ENCODE measurements at places on chromosomes 2 and 18.

DNA sequence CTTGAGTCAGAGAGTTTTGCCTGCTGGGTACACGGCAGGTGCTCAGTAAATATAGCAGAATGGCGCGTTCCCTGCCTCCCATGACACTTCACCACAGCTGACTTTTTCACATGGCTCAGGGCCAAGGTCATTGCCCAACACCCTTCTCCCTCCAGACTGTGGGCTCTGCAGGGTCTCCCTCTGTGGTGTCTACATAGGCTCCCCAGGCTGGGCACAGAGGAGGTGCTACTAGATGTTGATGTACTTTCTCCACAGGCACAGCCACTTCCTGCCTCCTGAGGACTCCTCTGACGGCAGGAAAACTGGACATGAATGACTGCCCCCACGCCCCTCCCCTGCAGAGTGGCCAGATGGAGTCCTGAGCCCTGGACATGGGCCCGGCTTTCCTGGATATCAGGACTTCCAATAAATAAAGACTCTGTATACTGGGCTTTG is 4.2 kb downstream of the CHCHD5 start:
- no peaks in the 10 kb centered on the region for H3K27me3 ChIP-seq
- no peak overlapping the region for H3K27ac ChIP-seq
- peak; percentile 47 for DNase-seq
- H3K36me3 ChIP-seq: no peaks in the 10 kb centered on the region

- DNase-seq: no peak
- H3K4me1 ChIP-seq: peaks cover 3% of the 10 kb centered on the region
- H3K4me3 ChIP-seq: no peak overlapping the region
- H3K27me3 ChIP-seq: no peaks in the 10 kb centered on the region
Observed at GRCh38 chr2:124024561-124025170, 421 bp upstream of the CNTNAP5 start.

DNA sequence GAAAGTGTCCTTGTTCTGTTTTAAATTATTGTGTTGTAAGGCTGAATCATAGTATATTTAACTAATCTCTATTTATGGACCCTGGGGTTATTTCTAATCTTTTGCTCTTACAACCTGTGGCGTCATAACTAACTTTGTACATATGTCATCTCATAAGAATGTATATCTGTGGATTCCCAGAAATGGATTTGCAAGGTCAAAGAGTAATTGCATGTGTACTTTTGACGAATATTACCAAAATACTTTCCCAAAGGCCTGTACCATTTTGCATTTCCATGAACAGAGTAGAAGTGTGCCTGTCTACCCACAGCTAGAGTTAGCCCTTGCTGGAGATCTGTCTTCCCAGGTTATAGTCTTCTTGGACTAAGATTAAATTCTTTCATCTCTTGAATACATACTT is 42.8 kb downstream of the SEMA4F start:
- no peaks in the 10 kb centered on the region for H3K36me3 ChIP-seq
- no peaks in the 10 kb centered on the region for H3K27me3 ChIP-seq
- no peak for DNase-seq

GRCh38 chr2:142892715-142893114 is 15.3 kb downstream of the KYNU start:
- no peak overlapping the region for H3K4me3 ChIP-seq
- no peak overlapping the region for H3K27ac ChIP-seq
- H3K36me3 ChIP-seq: no peaks in the 10 kb centered on the region
- DNase-seq: no peak

DNA sequence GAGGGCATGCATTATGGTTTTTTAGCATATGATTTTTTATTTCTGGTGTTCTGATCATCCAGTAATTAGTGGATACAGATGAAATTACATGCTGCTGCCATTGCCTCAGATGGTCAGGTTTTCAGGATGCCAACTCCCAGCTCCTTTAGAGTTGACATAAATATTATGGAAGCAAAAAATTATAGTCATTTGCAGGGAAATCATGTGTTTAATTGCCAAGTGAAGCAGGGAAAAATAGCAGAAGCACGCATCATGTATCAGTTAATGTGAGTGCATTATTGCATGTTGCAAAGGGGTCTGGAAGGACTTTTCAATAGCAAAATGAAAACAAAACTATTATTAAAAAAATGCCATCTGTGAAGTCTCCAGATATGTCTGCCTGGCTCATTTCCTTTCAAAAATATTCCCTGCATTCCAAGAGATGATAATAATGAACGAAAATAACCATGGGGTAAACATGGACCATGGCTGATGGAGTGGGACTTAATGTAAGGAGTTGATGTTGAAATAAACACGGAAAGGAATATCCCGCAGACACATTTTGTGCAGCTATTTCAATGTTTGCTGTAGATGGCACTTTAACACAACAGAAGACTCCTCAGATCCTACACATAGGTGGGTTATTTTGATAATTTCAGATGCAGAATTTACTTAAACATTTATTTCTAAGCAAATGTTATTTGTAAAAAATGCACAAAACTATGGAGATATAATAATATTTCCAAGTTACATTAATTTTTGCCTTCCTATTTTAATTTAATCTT is 87.7 kb upstream of the DYNAP start:
- H3K27ac ChIP-seq: no peak overlapping the region
- H3K36me3 ChIP-seq: no peaks in the 10 kb centered on the region
- no peaks in the 10 kb centered on the region for H3K4me1 ChIP-seq
- no peaks in the 10 kb centered on the region for H3K27me3 ChIP-seq

- DNase-seq: no peak
- peak overlapping the region; percentile 64 for H3K27ac ChIP-seq
- no peaks in the 10 kb centered on the region for H3K36me3 ChIP-seq
Observed at GRCh38 chr18:48161911-48162698, 231.6 kb upstream of the SMAD2 start.

DNA sequence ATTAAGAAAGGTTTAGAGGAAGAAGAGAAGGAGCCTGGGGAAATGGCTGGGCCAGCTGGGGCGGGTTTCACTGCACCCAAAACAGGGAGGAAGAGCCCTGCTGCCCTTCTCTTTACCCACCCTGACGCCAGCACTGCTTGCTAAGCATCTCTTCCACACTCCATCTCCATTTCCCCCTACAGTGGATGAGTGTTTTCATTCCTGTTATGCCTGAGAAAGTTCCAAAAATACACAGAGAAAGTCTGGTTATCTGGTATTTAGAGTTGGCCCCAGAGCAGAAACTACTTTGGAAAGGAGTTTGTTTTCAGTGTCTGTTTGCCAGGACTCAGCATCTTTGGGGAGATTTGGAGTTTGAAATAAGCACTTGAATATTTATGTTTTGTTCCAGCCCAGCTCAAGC is 451.0 kb downstream of the SLC4A3 start:
- no peaks in the 10 kb centered on the region for H3K27me3 ChIP-seq
- no peaks in the 10 kb centered on the region for H3K36me3 ChIP-seq
- H3K4me3 ChIP-seq: no peak overlapping the region

- no peak overlapping the region for H3K27ac ChIP-seq
- H3K4me1 ChIP-seq: peaks cover 30% of the 10 kb centered on the region
- H3K36me3 ChIP-seq: no peaks in the 10 kb centered on the region
Observed at GRCh38 chr2:55877087-55877436, 46.5 kb downstream of the EFEMP1 start.

- peak; percentile 39 for DNase-seq
- no peaks in the 10 kb centered on the region for H3K27me3 ChIP-seq
- H3K36me3 ChIP-seq: no peaks in the 10 kb centered on the region
- H3K4me3 ChIP-seq: no peak overlapping the region
Observed at GRCh38 chr2:239945751-239946561, 79.2 kb downstream of the NDUFA10 start.

- H3K27me3 ChIP-seq: no peaks in the 10 kb centered on the region
- no peak for DNase-seq
- no peak overlapping the region for H3K27ac ChIP-seq
- H3K4me3 ChIP-seq: no peak overlapping the region
- no peaks in the 10 kb centered on the region for H3K36me3 ChIP-seq
Observed at GRCh38 chr2:53485021-53485728, 282.4 kb upstream of the CHAC2 start.

- H3K4me1 ChIP-seq: no peaks in the 10 kb centered on the region
- no peak overlapping the region for H3K4me3 ChIP-seq
- no peak for DNase-seq
- H3K27me3 ChIP-seq: no peaks in the 10 kb centered on the region
- no peaks in the 10 kb centered on the region for H3K36me3 ChIP-seq
Observed at GRCh38 chr2:71678874-71679273, 225.5 kb downstream of the DYSF start.

DNA sequence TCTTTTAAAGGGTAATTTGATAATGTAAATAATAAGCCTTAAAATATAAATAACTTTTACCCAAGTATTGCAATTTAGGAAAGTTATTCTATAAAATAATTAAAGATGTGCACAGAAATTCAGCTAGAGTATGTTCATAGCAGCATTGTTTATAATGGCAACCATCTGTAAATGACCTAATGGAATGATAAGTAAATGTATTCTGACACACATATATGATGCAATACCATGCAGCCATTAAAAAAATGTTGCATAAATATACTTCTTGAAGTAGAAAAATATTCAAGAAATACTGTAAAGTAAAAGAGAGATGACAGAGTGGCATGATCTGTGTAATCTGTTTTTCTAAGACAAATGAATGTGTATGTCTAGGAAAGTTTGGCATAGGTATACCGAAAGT is 545.7 kb downstream of the ZEB2 start:
- no peaks in the 10 kb centered on the region for H3K27me3 ChIP-seq
- H3K4me1 ChIP-seq: no peaks in the 10 kb centered on the region
- H3K4me3 ChIP-seq: no peak overlapping the region

- H3K36me3 ChIP-seq: no peaks in the 10 kb centered on the region
Observed at GRCh38 chr2:46062637-46063412, 234.4 kb upstream of the EPAS1 start.

DNA sequence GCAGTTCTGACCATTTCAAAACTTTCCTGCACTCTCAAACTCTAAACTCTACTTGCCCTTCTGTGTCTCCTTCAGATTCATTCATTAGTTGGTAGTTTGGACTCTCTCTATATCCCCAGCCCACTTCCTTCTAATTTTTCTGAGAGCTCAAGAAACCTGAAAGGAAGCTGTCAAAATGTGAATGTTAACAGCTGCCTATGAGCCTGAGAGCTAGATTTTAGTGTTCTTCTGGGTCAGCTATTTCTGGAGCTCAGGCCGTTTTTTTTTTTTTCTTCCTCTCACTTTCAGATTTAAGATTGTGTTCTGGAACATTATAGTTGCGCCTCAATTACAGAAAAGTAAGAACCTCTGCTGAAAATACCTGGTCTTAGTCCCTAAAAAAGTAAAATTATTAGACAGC is 73.1 kb downstream of the RTN4 start:
- H3K27ac ChIP-seq: no peak overlapping the region
- no peak overlapping the region for H3K4me3 ChIP-seq
- H3K4me1 ChIP-seq: no peaks in the 10 kb centered on the region
- H3K27me3 ChIP-seq: no peaks in the 10 kb centered on the region
- no peaks in the 10 kb centered on the region for H3K36me3 ChIP-seq

- no peaks in the 10 kb centered on the region for H3K27me3 ChIP-seq
- H3K4me1 ChIP-seq: peaks cover 33% of the 10 kb centered on the region
- no peak overlapping the region for H3K4me3 ChIP-seq
- no peak for DNase-seq
- no peak overlapping the region for H3K27ac ChIP-seq
- no peaks in the 10 kb centered on the region for H3K36me3 ChIP-seq
Observed at GRCh38 chr2:46277431-46278190, 19.6 kb upstream of the EPAS1 start.

GRCh38 chr2:108239786-108240185 is at the start of gene SULT1C3:
Gene SULT1C3, plus strand, starts transcription at chr2:108239968. Its CDS starts 7,227 bp downstream, at chr2:108247195.
- no peak for DNase-seq
- H3K27ac ChIP-seq: no peak within 1 kb of the TSS
- no peaks in the 10 kb centered on the region for H3K27me3 ChIP-seq
- H3K4me1 ChIP-seq: no peaks in the 10 kb centered on the region

DNA sequence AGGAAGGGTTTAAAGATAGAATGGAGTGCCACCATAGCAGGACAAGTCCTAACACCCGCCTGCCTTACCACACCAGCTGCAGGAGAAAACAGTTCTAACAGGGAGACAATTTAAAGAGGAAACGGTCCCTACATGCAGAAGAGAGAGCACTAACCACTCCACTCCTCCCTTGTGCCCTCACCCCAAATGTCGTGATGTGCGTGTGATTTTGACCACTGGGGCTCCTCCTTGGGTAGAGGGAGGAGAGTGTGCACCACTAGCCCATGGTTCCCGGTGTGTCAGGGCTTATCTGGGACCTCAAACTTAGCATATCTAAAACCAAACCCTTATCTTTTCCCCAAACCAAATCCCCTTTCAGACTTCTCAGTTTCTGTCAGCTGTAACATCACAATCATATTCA is 105.5 kb upstream of the CCDC68 start:
- no peaks in the 10 kb centered on the region for H3K4me1 ChIP-seq
- H3K27me3 ChIP-seq: no peaks in the 10 kb centered on the region
- no peak for DNase-seq
- no peak overlapping the region for H3K4me3 ChIP-seq

DNA sequence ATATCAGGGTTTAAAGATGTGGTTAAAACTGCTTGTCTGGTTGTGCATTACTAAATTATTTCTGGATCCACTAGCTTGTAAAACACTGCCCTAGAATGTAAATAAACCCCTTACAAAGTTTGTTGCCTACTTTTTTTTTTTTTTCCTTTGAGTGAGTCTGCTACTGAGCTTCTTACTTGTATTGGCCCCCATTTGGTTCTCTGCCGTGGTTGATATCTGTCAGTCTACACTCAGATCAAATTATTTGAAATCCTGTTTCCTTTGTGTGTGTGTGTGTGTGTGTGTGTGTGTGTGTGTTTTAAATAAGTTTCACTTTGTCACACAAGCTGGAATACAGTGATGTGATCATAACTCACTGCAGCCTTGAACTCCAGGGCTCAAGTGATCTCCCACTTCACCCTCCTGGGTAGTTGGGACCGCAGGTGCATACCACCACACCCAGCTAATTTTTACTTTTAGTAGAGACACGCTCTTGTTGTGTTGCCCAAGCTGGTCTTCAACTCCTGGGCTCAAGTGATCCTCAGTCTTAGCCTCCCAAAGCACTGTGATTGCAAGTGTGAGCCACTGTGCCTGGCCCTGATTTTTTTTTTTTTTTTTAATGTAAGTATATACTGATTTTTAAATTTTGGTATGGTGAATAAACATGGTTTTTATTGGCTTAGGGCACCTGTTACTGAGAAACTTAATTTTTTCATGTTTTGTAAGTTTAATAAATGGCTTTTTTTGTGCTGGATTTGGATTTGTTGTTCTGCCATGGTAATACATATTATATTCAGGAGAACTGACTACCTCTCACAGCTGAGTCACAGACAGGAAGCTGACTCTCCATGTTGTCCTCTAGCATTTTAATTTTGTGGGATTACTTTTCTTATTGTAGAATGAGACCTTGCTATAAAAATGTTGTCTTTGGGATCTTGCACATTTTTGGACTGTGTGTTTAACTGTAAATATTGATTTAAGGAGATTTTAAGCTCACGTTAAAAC is 48.5 kb downstream of the MAP4K4 start:
- H3K4me1 ChIP-seq: peaks cover 51% of the 10 kb centered on the region
- H3K4me3 ChIP-seq: no peak overlapping the region
- no peak for DNase-seq
- no peaks in the 10 kb centered on the region for H3K27me3 ChIP-seq
- peak overlapping the region; percentile 47 for H3K27ac ChIP-seq
- H3K36me3 ChIP-seq: no peaks in the 10 kb centered on the region

GRCh38 chr18:39366656-39367055 is 1801.1 kb upstream of the CELF4 start:
- no peaks in the 10 kb centered on the region for H3K27me3 ChIP-seq
- no peak overlapping the region for H3K4me3 ChIP-seq
- peaks cover 3% of the 10 kb centered on the region for H3K4me1 ChIP-seq
- no peaks in the 10 kb centered on the region for H3K36me3 ChIP-seq
- DNase-seq: no peak
- no peak overlapping the region for H3K27ac ChIP-seq

- H3K27ac ChIP-seq: peak overlapping the region; percentile 71
- H3K27me3 ChIP-seq: no peaks in the 10 kb centered on the region
- no peaks in the 10 kb centered on the region for H3K36me3 ChIP-seq
- H3K4me1 ChIP-seq: peaks cover 3% of the 10 kb centered on the region
- no peak for DNase-seq
Observed at GRCh38 chr2:112820343-112820742, 16.2 kb downstream of the IL1B start.

All from right lobe of liver (tissue), 6 donors.